ENCODE measurements at places on chromosomes 1 and 21. TPM values are rescaled to one million over a fixed set of nuclear protein-coding genes. Genes with fewer than 3 reads are reported as not detected.

Gene RFX5
- total RNA-seq: 139 TPM

Gene PRAMEF26
- total RNA-seq: not detected

Gene NBPF10
- total RNA-seq: 2.0 TPM

Gene TLCD4
- not detected for total RNA-seq

Gene LIPI
- not detected for total RNA-seq

Gene MAB21L3
- not detected for total RNA-seq

- H3K4me1 ChIP-seq: peaks cover 10% of the 10 kb centered on the region
- no peak for DNase-seq
- peaks cover 5% of the 10 kb centered on the region for H3K36me3 ChIP-seq
- H3K27ac ChIP-seq: no peak overlapping the region
Observed at GRCh38 chr1:59039551-59039950, 255.7 kb upstream of the JUN start.

- no peaks in the 10 kb centered on the region for H3K27me3 ChIP-seq
- peaks cover 1% of the 10 kb centered on the region for H3K36me3 ChIP-seq
- no peak overlapping the region for H3K27ac ChIP-seq
- H3K4me3 ChIP-seq: no peak overlapping the region
- peaks cover 7% of the 10 kb centered on the region for H3K4me1 ChIP-seq
Observed at GRCh38 chr1:158836038-158836437, 4.9 kb downstream of the MNDA start.

- peaks cover 8% of the 10 kb centered on the region for H3K4me1 ChIP-seq
- DNase-seq: no peak
- no peaks in the 10 kb centered on the region for H3K27me3 ChIP-seq
- no peaks in the 10 kb centered on the region for H3K36me3 ChIP-seq
- no peak overlapping the region for H3K4me3 ChIP-seq
Observed at GRCh38 chr1:198088360-198089071, 68.3 kb upstream of the NEK7 start.

GRCh38 chr1:53470155-53470554 is 11.0 kb downstream of the DMRTB1 start:
- peaks cover 13% of the 10 kb centered on the region for H3K4me1 ChIP-seq
- no peak overlapping the region for H3K4me3 ChIP-seq
- peaks cover 2% of the 10 kb centered on the region for H3K27me3 ChIP-seq
- no peak for DNase-seq

All from activated CD8-positive, alpha-beta memory T cell treated with anti-CD3 and anti-CD28 coated beads, Interleukin-2, amount 10 ng/mL, durations not matched to agents 7 days and 5 days (primary cell).